ENCODE measurements at places on chromosomes 7 and 10.

GRCh38 chr7:28183627-28184026 is 3.0 kb upstream of the JAZF1 start:
- DNase-seq: no peak

- no peak for DNase-seq
Measured at GRCh38 chr7:104206841-104207240, 972 bp downstream of the ORC5 start.

DNA sequence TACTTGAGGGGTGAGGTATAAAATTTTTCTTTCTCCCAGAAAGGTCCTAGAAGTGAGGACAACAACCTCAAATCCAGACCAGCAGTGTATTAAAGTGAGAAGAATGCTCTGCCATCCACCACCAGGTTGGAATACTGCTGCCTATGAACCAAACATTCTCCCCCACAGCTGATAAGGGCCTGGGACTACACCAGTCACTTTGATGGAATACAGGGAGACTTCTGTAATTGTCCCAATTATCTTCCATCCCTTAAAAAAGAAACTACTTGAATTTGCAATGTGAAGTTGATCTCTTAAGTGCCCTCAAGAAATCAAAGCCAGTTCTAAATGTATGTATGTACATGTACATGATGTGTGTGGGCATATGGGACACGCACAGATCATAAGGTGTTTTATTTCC is 3.0 kb downstream of the TBX20 start:
- no peak for DNase-seq

GRCh38 chr7:97693586-97693985 is 38.3 kb upstream of the TAC1 start:
- DNase-seq: no peak

- no peak for DNase-seq
Measured at GRCh38 chr10:124715439-124715838, 28.7 kb downstream of the FAM53B start.

- no peak for DNase-seq
Measured at GRCh38 chr7:145957160-145957890, 159.3 kb upstream of the CNTNAP2 start.

DNA sequence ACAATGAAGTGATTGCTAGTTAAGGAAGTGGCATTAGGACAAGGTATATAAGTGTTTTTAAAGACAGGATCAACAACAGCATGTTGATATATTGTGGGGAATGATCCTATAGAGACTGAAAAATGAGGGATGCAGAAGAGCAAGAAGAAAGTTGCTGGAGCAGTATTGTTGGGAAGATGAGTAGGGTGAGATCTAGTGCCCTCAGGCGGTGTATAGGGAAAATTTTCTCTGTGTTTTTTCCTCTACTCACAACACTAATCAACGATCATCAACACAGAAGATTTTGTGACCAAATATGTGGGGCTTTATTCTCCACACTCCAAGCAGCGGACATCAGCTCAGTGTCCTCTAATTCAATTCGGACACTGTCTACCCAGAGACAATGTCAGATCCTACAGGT is 9.6 kb upstream of the PTTG1IP2 start:
- DNase-seq: no peak

GRCh38 chr10:30227481-30227880 is 121.6 kb downstream of the MTPAP start:
- DNase-seq: no peak

DNA sequence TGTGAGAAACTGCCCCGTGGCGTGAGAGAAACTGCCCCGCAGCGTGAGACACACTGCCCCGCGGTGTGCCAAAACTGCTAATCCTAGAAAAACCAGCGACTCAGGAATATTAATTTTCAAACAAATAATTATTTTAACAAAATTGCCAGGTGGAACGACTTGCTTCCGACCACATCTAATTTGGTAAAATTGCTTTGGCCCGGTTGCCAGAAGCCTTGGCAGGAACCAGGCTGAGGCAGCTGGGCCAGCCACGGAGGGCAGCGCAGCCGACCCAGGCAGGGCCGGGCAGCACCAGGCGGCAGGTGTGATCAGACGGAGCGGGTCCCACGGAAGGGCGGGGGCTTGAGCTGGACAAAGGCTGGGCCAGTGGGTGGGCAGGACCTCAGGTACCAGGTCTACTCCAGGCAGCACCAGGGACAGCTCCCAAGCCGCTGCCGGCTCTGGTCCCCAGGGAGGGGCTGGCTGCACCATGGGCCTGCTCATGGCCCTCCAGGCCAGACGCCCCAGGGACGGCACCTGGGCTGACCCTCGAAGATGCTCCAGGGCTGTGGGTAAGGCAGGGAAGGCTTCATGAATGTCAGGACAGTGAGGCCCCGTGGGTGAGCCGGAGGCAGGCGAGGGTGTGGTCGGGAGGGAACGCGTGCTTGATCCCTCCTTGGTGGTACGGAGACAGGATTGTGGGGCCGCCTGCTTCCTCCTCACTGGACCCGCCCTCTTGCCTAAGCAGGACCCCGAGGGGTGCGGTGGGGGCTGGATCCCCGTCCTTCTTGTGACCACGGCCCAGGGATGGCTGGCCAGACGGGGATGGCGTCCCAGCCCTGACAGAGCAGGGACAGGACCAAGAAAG is 7.7 kb upstream of the ADGRA1 start:
- no peak for DNase-seq

DNA sequence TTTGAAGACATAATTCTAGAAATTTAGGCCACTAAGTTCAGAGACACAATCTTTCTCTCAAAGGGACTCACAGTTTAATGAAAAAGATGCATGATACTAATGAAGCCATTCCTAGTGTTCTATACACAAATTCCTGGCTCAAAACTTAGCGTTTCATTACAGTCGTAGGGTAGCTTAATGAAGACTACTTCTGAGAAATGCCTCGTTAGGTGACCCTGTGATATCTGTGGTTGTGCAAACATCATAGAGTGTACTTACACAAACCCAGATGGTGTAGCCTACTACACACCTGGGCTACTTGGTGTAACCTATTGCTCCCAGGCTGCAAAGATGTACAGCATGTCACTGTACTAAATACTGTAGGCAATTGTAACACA is 488 bp upstream of the CHCHD3 start:
- DNase-seq: no peak

DNA sequence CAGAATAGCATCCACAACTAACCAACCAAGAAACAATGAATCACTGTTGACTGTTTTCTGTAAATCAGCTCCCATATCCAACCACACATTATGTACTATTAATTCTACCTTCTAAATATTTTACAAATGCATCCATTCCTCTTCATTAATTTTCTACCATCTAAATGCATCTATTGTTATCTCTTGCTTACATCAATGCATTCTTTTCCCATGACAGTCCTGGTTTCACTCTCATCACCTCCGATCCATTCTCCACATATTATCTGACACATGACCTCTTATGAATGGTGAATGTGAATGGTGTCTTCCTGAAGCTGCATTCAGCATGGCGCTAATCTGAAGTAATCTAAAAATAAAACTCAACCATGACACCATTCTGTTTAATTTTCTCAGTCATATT is 153.8 kb upstream of the CALCR start:
- no peak for DNase-seq

- DNase-seq: no peak
Measured at GRCh38 chr10:109837384-109837783, 85.9 kb downstream of the XPNPEP1 start.

GRCh38 chr10:5658871-5659618 is 7.3 kb downstream of the ASB13 start:
- no peak for DNase-seq

GRCh38 chr7:137820677-137821420 is 25.9 kb downstream of the DGKI start:
- no peak for DNase-seq

GRCh38 chr10:75191821-75192568 is 18.6 kb upstream of the VDAC2 start:
- no peak for DNase-seq

- DNase-seq: no peak
Measured at GRCh38 chr10:122494833-122495232, 33.5 kb downstream of the HTRA1 start.

- no peak for DNase-seq
Measured at GRCh38 chr10:112783351-112784021, 166.6 kb upstream of the TCF7L2 start.

DNA sequence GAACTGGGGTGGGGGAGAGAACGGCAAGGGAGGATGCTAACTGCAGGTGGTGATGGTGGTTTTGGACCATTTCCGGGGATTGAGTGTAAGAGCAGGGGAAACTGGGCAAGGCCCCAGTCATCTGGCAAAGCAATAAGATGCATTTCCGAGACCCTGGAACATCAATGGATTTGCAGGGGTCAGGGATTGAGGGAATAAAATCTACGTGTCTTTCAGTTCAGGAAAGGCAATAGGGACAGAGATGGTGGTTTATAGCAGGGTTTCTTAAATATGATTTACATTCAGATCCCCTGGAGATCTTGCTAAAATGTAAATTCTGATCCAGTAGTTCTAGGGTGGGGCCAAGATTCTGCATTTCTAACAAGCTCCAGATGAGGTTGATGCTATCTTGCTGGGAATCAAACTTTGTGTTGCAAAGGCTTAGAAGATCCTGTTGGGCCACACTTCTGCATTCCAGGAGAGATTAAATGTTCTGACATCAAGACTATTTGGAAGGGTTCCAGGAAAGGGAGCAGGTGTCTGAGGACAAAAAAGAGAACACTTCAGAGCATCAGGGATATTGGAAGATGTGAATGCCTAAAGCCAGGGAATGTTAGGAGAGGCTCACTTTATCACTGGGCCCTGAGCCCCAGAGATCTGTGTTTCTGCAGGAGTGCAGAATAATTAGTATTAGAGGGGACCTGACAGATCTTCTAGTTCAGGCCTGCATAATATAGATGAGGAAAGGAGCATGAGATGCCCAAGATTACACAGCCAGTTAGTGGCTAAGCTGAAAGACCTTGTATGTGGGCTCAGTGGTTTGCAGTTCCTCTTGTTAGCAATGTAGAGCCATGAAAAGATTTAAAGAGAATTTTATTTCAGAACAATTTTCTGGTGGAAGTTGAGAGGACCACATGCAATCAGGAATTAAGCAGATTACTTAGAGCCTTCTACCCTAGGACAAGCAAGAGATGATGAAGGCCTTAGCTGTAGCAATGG is 32.4 kb downstream of the BLNK start:
- no peak for DNase-seq

GRCh38 chr7:69896121-69896520 is 297.8 kb downstream of the AUTS2 start:
- DNase-seq: no peak

- no peak for DNase-seq
Measured at GRCh38 chr10:103676851-103677417, 178.4 kb downstream of the SH3PXD2A start.

GRCh38 chr10:6648894-6649720 is 69.0 kb upstream of the PRKCQ start:
- DNase-seq: no peak

DNA sequence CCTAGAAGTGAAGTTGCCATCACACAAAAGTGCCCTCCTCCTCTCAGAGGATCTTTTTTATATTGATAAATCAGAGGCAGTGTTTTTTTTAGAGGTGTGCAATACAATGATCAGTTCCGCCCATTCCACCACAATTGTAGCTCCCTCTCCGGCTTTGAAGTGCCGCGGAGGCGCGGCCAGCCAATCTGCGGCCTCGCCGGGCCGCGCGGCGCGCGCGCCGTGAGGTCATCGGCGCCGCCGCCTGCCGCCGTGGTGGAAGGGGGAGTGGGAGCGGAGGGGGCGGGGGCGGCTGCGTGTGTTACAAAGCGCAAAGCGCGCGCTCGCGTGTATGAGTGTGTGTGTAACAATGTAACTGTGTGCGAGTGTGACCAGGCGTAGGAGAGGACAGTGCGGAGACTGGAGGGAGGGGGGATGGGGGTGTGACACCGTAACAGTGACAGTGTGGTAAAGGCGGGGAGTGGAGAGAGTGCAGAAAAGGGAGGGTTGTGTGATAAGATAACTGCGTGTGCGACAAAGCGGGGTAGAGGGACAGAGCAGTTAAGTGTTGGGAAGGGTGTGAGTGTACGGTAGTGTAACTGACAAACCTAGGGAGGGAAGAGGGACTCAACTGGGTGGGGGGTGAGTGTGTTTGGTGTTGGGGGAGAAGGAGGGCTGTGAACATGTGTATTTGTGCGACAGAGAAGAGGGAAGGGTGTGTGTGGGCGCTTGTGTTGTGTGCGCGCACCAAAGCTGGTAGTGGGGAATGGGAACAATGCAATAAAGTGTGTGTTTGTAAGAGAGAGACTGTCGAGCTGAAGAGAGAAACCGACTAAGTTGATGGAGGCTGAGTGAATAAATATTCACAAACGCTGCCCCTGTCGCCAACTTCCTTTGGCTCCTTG is at the start of gene SP8:
TSS of gene SP8 (minus strand) at position 108 of the 881 bp plus-strand sequence. CDS start at position 20, 88 bp downstream.
- DNase-seq: no peak

DNA sequence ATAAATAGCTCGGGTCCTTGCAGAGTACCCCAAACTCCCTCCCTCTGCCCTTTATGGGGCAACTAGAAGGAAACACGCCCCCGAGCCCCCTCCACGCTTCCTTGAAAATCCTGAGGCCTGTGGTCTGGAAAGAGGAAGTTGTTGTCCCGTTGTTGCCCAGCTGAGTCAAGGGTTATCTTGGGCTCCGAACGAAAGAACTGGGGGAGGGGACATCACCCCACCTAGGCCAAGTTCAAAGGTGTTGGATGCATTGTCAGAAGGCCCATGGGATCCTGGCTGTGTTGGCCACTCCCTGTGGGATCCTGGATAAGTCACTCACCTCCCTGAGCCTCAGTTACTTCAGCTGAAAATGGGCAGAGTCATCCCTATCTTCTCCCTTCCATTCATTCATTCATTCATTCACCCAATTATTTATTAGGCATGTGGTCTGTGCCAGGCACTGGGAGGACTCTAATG is at the start of gene CCL24:
TSS of gene CCL24 (minus strand) at position 26 of the 456 bp plus-strand sequence. CDS start 91 bp downstream, outside the sequence.
- DNase-seq: no peak
